Activated naive CD4-positive, alpha-beta T cell (primary cell): ENCODE measurements at places on chromosomes 2 and 18.

DNA sequence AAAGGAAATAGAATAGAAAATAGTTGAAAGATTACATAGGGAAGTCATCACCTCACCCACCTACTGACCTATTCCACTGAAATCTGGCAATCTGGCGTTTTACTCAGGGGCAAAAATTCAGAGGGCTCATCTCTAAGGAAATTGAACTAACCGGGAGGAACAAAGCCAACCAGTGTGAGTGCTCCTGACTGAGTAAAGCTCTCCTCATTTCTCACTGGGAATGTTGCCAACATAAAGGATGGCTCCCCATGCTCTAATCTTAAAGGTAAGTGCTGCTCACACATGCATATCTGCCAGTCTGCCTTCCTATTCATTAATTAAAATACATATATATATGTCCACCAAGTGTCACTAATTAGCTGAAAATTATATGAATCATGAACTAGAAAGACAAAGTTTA is 13.5 kb upstream of the DOK6 start:
- DNase-seq = no peak

DNA sequence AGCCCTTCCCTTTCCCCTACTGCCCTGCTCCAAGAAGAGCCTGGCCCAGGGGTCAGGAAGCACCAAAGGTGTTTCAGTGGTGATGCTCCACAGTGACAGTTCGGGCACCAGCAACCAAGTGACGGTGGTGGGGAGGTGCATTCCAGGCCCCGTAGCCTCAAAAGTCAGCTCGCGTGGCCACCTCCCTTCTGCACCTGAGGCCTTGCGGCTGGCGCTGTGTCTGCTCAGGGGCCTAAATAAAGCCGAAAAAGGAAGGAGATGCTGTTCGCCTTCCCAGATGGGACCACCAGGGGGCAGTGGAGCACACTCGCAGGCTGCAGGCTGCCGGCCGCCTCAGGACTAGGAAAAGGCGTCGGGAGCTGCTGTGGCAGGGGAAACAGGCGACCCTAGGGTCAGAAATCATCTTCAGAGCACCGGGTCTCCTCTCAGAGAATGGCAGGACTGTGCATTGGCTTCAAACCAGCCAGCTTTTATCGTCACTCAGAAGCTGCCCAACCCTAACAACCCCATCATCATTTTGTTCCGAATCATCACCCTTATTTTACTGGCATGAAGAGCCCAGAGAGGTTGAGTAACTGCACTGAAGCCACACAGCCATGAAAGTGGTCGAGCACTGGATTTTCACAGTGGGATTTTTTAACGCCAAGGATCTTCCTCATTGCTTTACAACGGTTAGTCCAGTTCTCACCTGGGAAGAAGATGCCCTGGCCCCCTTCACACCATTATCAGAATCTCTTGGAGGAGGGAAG is 213.0 kb upstream of the CELF4 start:
- no peak for DNase-seq

DNA sequence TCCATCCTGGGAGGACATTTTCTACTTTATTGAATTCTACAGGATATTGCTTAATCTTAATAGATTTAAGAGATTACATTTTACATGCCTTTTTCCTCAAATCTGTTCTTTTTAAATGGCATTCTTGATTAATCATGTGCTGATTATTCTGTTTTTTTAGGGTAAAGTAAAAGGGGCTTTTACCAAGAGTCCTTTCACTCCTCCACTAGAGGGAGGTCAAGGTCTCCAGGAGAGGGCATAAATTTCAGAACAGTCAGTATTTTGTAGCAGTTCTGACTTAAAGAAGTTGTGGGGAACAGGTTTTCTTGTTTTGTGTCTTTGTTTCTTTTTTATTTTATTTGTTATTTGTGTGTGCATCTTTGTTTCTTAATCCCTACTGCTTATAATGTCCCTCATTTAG is 25.4 kb downstream of the WDR75 start:
- no peak for DNase-seq

DNA sequence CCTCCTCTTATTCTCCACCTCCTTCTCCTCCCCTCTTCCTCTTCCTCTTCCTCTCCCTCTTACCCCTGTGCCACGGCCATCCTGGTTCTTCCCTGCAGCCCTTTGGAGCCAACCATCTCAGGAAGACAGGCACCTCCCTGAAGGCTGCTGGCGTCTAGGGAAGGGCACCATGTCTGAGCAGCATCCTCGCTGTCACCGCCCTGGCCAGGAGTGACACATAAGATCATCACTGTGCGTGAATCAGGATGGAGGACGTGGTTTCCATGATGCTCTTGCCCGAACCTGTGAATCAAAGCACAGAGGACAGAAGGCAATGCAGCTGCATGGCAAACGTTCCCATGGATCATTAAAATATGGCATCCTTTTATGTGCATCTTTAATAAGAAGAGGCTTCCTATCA is 236.0 kb downstream of the SH3BP4 start:
- no peak for DNase-seq

DNA sequence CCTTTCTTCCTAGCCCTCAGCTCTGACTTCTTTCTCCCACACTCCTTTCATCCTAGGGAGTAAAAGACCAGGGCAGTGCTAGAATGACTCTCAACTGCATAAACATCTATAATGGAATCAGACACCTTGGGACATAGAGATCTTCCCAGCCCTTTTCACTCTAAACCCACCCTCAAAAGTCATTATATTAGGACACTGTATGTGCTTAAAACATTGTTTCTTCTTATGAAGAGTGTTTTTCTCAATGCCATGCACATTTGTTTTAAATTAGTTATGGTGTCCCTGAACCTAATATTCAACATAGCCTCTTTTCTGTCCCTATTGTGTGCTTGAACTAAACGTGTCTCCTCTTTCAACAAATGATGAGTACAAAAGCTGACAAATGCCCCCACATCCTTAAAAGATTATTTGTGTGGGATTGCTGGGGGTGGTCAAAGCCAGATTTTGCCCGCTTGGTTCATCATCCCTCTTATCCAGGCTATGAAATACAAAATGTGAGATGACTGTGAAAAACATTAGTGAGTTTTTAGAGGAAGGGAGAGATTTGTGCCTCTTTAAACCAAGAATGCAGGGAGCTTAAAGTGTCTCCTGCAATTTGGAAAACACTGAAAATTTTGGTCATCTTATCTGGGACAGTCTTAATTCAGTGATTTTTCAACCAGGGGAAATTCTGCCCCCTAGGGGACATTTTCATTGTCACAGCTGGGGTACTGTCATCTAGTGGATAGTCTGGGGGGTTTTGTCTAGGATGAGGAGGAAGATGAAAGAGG is 29.0 kb downstream of the SERPINB5 start:
- DNase-seq = no peak

- DNase-seq = no peak
These were observed 6.1 kb upstream of the PXDN start for GRCh38 chr2:1750270-1750932.

- DNase-seq = no peak
These were observed 25.4 kb downstream of the PSTPIP2 start for GRCh38 chr18:46046688-46047087.

- DNase-seq = no peak
These were observed 112.1 kb upstream of the SERPINE2 start for GRCh38 chr2:224151161-224151560.

DNA sequence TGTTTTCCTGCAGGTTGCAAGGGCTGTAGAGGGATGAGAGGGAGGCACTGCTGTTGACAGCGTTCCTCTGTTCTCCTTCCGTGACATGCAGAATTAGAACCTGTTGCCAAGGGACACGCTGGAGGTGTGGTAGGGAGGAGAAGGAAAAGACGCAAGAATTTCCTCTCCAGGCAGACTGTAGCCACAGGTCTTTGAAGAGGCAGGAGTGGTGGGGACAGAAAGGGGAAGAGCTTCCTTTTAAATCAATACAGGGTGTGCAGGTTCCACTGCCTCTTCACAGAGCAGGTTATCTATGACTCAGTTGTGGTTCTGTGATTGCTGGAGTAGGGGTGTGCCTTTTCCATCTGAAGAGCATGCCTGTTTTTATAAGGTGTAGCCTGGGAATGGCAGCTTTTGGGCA is 133.0 kb downstream of the WDSUB1 start:
- no peak for DNase-seq

GRCh38 chr2:176744146-176744545 is 468.4 kb upstream of the HNRNPA3 start:
- no peak for DNase-seq

- no peak for DNase-seq
These were observed 217.8 kb upstream of the REV1 start for GRCh38 chr2:99707592-99707991.

DNA sequence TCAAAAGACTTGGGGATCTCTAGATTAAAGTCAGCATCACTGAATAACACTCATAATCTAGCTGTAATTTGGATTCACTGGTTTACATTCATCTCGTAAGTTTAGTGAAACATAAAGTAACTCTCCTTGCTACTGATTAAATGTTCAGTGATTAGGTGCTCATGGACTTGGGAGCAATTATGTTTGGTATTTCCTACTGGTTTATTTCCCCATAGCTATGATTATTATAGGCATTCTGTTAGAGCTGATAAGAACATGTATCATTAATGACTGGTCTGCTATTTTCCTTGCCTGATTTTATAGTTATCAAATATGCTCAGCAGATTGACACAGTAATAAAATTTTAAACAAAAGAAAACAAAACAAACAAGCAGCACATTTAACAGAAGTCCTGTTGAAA is 334.7 kb upstream of the SLC8A1 start:
- no peak for DNase-seq

GRCh38 chr2:164737612-164738081 is 104.0 kb downstream of the COBLL1 start:
- DNase-seq = no peak

DNA sequence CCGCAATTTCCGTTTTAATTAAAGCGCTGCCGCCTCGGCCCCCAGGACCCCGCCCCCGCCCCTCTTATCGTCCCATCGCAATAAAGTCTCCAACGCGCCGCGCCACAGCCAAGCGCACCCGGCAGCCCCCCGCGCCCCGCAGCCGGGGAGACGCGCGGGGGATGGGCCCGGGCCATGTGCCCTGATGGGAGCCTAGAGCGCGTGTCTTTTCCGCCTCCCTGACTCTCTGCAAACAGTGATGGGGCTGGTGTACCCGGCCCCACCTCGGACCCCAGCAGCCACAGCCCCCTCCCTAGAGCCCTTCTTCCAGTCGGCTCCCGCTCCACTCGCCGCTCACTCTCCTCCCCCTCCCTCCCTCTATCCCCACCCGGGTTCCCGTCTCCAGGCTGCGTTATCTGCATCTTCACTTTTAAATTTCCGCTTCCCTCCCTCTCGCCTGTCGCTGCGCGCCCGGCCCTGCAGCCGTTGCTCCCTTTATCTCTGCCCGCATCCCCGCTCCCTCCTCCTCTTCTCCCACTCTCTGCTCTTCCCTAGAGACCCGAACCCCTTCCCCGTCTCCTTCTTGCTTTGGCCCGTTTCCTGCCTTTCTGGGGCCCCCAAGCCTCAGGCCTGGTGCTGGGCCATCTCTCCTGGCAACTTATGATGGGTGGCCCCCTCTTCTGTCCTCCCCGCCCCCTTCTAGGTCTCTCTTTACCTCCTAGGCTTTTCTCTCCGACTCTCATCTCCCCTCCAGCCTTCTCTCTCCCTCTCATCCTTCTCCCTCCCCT is 524 bp upstream of the FEV start:
- DNase-seq = no peak

DNA sequence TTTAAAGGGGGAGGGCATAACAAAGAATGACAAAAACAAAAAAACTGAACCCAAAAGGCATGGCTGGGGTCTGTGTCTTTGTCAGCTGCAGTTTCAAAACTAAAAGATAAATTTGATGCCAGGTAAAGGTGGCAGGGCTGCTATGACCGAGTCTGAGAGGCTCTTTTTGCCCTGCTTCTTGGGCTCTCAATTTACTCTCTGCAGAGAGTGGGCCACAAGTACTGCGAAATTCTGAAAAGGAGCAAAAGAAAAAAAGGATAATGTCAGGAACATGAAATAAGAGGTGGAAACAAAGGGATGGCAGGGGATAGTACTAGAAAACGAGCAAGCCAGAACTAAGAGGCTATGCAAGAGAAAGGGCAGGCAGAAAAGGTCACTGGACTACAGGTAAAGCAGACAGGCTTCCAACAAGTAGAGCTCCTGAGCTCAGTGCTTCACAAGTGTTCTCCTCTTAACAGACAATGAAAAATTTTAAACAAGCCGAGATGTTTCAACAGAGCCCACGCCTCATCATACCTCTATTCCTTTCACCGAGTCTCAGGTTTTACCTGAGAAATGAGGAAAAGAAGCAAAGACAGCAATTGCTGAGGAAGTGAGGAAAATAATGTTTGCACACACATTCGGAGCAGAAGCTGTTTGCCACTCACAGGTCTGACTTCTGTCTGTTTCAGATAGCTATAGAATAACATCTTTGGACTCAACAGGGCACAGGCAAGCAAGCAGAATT is 7.3 kb downstream of the IRS1 start:
- no peak for DNase-seq

- no peak for DNase-seq
These were observed 72.9 kb downstream of the EN1 start for GRCh38 chr2:118774458-118775133.

DNA sequence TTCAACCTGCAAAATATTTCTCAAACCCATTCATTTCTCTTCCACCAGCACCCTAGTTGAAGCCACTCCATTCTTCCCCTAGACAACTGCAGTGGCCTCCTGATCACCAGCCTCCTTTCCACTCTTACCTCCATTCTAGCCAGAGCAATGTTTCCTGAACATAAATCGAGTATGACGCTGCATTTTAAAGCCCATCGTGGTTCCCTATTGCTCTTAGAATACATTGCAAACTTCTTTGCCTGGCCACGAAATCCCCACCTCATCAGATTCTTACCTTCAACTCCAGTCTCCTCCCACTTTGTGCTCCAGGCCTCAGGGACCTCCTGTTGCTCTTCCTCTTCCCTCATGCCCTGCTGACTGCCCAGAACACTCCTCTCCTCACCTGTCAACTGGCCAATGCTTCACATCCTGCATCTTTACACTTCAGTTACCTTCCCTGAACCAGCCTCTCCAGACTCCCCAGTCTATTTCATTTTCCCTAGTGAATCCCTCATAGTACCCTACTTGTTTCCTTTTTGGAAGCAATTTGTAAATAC is 176.5 kb upstream of the CTAGE1 start:
- no peak for DNase-seq

- no peak for DNase-seq
These were observed 1.3 kb downstream of the RAB10 start for GRCh38 chr2:26035090-26035743.

- DNase-seq = peak; percentile 25
These were observed 14.0 kb downstream of the RAMP1 start for GRCh38 chr2:237873421-237873831.

- no peak for DNase-seq
These were observed 167.6 kb upstream of the ID2 start for GRCh38 chr2:8514274-8514662.

- DNase-seq = no peak
These were observed 92.4 kb downstream of the PID1 start for GRCh38 chr2:229178706-229179105.

GRCh38 chr2:46162329-46163097 is 134.7 kb upstream of the EPAS1 start:
- no peak for DNase-seq

- DNase-seq = no peak
These were observed 9.1 kb downstream of the ALPP start for GRCh38 chr2:232387451-232388171.
